ENCODE measurements at places on chromosomes 16 and 17.

GRCh38 chr17:75115555-75115954 is 5.8 kb downstream of the ARMC7 start:
- DNase-seq = no peak

DNA sequence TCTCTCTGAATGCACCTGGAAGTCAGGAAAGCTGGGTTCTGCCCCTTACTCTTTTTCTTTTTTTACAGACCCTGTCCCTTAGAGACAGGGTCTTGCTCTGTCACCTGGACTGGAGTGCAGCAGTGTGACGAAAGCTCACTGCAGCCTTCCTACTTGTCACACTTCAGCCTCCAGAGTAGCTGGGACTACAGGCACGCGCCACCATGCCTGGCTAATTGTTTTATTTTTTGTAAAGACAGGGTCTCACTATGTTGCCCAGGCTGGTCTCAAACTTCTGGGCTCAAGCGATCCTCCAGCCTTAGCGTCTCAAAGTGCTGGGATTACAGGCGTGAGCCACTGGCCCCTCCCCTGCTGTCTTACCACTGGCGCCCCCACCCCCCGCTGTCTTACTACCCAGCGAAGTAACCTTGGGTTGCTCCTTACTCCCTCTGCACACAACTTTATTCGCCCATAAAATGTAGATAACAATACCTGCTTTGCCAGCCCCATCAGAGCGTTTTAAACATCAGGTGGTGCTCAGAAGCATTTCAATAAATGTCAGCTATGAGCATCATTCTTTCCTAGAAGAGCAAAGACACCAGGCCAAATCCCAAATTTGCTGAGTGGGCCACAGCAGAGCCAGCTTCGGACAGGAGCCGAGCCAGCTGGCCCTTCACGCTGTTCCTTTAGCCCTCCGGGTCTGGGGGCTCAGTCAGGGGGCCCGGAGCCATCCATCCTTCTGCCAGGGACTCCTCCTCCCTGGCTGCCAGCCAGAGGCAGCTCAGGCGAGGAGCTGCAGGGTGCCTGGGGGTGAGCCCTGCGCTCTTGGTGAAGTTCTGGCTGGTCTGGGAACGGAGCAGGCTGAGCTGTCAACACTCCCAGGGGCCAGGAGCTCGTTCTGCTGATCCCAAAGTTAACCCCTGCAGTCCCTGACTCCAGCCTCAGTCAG is 24.4 kb downstream of the SRL start:
- DNase-seq = no peak

- peak; percentile 10 for DNase-seq
Measured at GRCh38 chr16:54282202-54282927, 4.2 kb downstream of the IRX3 start.

GRCh38 chr16:28292731-28293600 is 641 bp downstream of the SBK1 start:
- no peak for DNase-seq

All from amygdala (tissue), 56 donors.